ENCODE measurements at places on chromosomes 11 and 22. TPM values are rescaled to one million over a fixed set of nuclear protein-coding genes. Genes with fewer than 3 reads are reported as not detected.

TCN2 gene
- 30.0 TPM for total RNA-seq

CLP1 gene
- total RNA-seq = 29.3 TPM

TSGA10IP gene
- 1.9 TPM for total RNA-seq

GCAT gene
- total RNA-seq = 24.5 TPM

PLEKHA7 gene
- total RNA-seq = 25.6 TPM

SLC25A18 gene
- 2.2 TPM for total RNA-seq

DNA sequence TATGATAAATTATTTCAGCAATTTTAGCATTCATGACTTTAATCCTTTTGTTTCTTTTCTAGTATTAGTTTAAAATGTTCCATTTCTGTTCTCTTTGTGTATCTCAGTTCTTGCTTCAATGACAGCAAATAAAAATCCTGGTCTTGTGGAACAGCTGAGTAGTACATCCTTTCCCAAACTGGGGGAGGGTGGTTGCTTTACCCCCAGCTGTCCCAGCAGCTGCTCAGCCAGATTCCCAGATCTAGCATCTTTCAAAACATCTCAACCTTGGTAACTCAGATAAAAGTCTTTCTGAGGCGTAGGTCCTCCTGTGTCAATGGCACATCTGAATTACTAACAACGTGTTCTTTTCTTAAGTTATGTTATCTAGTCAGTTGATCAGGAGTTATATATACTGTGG is 72.2 kb upstream of the GRK2 start:
- DNase-seq = no peak

DNA sequence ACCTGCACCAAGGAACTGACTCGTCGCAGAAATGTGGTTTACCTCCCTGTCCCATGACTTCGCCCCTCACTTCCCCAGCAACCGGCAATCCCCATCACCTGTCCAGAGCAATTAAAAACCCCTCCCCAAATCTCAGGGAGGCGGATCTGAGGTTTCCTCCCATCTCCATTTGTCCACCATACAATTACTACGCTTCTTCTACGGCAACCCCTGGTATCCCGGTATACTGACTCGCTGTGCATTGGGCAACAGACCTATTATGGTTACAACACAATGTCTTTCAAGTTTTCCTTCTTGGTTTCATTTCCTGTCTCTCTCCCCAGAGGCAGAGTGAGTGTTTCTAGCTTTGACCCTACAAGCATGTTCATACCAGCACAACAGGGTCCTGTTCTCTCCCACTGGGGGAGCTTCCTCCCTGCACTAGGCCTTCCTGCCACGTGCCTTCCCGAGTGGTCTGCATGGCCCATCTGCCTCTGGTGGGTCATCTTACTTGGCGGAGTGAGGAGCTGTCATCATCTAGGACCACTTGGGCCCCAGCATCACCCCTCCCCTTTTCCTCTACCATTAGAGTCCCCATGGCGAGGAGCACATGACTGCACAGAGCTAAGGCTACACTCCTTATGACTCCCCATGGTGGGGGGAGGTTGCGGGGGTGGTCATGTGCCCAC is 30.3 kb upstream of the NAP1L4 start:
- no peak for DNase-seq

GRCh38 chr22:38346506-38346905 is 29.3 kb upstream of the CSNK1E start:
- no peak for DNase-seq

DNA sequence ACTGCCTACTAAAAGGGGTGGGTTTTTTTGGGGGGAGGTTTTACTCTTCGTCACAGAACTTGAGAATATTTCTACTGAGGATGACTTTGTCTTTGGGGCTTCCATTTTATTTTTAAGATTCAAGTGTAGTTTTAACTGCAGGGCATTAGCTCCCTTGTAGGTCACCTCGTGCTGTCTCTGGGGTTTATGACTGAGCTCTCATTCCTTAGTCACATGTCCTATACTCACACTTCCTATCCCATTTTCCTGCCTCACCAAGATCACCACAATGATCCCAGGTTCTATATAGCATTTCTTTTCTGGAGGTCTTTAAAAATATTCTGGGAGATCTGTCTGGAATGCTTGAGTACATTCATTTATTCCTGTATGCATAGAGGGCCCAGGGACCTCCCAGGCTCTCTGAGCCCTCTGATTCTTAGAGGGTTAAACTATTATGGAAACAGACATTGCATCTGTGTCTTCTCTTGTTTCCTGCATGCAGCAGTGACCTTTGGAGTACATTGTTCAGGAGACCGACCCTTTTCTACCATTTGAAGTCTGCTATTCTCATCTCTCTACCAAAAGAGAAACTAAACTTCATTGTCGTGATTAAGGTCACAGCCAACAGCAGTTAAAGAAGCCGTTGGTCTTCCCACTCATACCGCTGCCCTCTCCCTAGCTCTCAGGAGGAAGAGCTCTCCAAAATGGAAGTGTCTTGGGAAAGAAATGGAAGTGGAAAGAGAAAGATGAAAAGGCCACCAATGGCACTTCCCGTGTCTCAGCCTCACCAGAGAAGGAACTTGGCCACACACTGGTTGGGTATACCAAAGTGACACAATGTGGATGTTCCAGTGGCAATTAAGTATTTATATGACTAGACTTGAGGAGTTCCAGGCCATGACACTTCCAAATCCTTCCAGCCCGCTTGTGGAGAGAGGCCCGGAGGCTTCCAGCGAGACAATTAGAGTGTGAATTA is 77.5 kb downstream of the ZBTB16 start:
- DNase-seq = no peak

DNA sequence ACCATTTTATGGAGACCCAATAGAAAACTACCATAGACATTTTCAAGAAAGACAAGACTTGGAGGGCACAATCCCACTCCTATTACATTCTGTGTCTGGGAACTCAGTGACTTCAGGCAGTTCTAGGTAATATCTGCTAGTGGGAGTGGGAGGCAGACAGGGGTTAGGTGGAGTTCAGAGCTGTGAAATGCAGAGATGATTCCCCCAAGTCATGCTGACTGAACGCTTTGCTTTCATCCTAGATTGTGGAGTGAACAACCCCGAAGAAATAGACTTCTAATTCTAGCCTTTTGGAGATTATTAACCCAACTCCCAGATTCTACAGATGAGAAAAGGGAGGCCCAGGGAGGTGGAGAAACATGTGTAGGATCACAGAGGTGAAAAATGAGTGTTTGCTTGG is 437.8 kb upstream of the CADM1 start:
- no peak for DNase-seq

- DNase-seq = no peak
These were observed 14.8 kb downstream of the CDC42BPG start for GRCh38 chr11:64829536-64830251.

DNA sequence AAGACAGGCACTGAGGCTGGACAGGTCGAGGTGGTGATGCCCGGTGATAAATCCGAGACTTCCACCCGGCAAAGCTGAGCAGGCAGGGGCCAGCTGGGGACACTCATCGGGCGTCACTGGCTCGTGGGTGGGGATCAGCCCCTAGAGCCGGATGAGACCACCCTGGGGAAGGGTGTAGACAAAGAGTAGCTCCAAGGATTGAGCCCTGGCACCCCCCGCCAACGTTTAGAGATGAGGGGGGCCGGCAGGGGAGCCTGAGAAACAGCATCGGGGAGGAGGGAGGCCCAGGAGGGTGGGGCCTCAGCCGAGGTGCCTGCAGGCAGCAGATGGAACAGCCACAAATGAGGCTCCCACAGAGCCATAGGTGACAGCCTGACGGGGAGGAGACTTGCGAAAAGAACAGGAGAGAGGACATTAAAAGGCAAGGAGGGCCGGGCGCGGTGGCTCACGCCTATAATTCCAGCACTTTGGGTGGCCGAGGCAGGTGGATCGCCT is 27.4 kb upstream of the CBX7 start:
- no peak for DNase-seq
